ENCODE measurements at places on chromosomes 3 and 15.

DNA sequence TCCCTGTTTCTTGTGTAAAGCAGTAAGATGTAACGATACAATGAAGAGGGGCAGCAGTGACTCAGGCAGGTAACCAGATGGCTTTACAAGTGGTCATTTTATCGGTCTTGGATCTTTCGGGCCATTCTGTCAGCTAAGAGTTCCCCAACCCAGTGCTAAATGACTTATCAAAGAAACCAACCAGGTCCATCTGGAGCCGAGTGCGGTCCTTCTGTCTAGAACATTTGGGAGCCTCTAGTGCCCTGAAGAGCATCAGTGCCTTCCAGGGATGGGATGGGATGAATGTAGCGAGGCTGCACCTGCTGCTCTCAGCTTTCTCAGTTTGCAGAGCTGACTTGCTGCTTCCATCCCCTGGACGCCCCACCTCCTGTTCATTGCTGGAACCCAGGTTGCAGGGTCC, 131.7 kb upstream of the AGBL1 start:
- no peaks in the 10 kb centered on the region for H3K27me3 ChIP-seq
- no peak overlapping the region for H3K4me3 ChIP-seq
- H3K36me3 ChIP-seq, result no peaks in the 10 kb centered on the region
- H3K27ac ChIP-seq, result no peak overlapping the region
- H3K4me1 ChIP-seq, result no peaks in the 10 kb centered on the region

- no peak overlapping the region for H3K27ac ChIP-seq
- H3K27me3 ChIP-seq, result no peaks in the 10 kb centered on the region
- H3K4me3 ChIP-seq, result no peak overlapping the region
- peaks cover 51% of the 10 kb centered on the region for H3K4me1 ChIP-seq
Measured at GRCh38 chr3:182913889-182914288, 66.4 kb downstream of the DCUN1D1 start.

DNA sequence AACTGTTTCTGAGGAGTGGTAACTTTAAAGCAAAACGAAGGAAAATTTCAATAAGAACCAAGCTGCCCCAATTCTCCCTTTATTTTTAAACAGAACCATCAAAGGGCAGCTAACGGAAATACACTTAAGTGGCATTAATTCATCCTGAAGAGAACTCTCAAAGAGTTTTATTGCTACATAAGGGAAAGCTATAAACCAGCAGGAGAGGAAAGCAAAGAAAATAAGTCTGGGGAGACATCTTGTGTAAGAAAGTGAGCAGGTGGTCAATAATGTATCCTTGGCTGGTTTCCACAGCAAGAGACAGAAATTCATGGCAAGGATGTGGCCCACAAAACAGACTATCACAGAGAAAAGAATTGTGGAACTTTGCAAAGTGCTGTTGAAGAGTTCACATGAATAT, 40.0 kb upstream of the CMSS1 start:
- H3K36me3 ChIP-seq, result no peaks in the 10 kb centered on the region
- H3K4me1 ChIP-seq, result no peaks in the 10 kb centered on the region
- no peak for DNase-seq
- H3K27ac ChIP-seq, result no peak overlapping the region
- H3K27me3 ChIP-seq, result no peaks in the 10 kb centered on the region
- no peak overlapping the region for H3K4me3 ChIP-seq

GRCh38 chr3:134232151-134232550, 18.5 kb downstream of the RYK start:
- H3K27me3 ChIP-seq, result no peaks in the 10 kb centered on the region

GRCh38 chr15:58590926-58591325, 158.6 kb downstream of the ADAM10 start:
- no peaks in the 10 kb centered on the region for H3K4me1 ChIP-seq
- H3K4me3 ChIP-seq, result no peak overlapping the region

DNA sequence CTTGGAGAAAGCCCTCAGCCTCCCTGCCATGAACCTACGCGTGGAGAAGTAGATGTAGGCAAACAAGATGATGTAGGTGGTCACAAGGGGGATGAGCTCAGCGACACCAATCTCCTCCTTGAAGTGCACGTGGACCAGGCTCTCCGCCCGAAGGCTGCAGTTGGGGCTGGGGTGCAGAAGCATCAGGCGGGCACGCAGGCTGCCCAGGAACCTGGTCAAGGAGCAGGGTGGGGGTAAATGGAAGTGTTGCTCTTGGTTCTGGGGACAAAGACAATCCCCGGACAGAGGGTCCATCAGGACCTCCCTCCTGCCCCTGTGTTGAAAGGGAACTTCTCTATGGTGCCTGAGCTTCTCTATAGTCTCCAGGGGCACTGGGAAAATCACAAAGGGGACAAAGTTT, 45.1 kb downstream of the PTPN23 start:
- no peaks in the 10 kb centered on the region for H3K27me3 ChIP-seq
- no peak overlapping the region for H3K27ac ChIP-seq
- no peak for DNase-seq
- peaks cover 13% of the 10 kb centered on the region for H3K4me1 ChIP-seq
- H3K36me3 ChIP-seq, result peaks cover 29% of the 10 kb centered on the region

DNA sequence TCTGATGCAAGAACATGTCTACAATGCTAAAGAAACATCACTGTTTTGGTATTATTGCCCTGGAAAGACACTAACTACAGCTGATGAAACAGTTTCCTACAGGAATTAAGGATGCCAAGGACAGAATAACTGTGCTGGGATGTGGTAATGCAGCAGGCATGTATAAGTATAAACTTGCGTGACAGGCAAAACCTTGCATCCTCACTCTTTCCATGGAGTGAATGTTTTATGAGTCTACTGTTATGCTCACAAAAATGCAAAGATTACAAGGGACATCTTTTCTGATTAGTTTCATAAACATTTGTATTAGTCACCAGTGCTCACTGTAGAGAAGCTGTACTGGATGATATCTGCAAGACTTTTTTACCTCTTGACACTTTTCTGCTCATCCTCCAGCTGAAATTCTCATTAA, 143.6 kb downstream of the NAALADL2 start:
- no peaks in the 10 kb centered on the region for H3K27me3 ChIP-seq
- no peaks in the 10 kb centered on the region for H3K4me1 ChIP-seq
- no peaks in the 10 kb centered on the region for H3K36me3 ChIP-seq
- DNase-seq, result no peak
- H3K27ac ChIP-seq, result no peak overlapping the region
- no peak overlapping the region for H3K4me3 ChIP-seq

DNA sequence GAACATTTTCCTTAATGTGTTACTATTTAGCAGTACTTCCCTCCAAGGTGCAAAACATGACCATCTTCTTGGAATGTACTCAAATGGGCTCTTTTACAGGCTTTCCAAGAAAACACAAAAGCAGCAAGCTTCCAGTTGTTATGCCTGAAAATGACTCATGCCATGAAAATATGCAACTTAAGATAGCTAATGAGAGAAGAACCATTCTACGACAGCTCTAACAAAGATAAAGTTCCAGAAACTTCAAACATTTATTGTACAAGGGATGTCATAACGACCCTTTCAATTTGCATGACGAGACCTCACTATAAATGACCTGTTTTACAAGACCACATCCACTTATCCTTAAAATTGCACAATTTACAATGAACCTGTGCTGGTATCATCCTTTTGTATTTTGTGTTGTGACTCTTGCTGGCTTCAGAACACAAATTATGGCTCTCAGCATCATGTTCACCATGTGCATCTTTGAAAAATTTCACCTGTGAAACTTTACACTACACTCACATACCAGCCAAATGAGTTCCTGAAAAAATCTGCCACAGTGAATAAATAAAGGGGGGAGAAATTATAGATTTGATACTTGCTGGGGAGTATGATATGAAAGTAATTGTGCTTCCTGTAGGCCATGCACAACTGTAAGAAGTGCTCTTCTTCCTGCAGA, 433.7 kb downstream of the MAGI1 start:
- no peak overlapping the region for H3K27ac ChIP-seq
- no peak for DNase-seq
- no peaks in the 10 kb centered on the region for H3K4me1 ChIP-seq
- no peaks in the 10 kb centered on the region for H3K27me3 ChIP-seq
- no peak overlapping the region for H3K4me3 ChIP-seq

DNA sequence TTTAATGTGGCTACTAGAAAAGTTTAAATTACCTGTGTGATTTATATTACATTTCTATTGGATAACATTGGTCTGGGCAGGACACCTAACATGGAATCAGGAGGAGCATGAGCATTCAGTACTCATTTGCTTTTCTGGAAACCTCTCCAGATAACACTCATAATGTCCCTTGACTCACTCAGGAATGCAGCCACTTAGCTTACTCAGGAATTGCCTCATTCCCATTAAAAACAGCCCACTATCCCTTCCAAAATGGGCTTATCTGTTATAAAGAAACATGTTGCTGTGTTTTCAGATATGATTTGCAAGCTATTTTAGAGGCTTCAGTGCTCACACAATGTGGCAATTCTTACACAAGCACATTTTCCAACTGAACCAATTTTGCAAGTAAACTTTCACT, 17.1 kb downstream of the GBE1 start:
- no peaks in the 10 kb centered on the region for H3K4me1 ChIP-seq
- no peak for DNase-seq
- H3K27me3 ChIP-seq, result no peaks in the 10 kb centered on the region
- H3K4me3 ChIP-seq, result no peak overlapping the region
- no peak overlapping the region for H3K27ac ChIP-seq
- H3K36me3 ChIP-seq, result no peaks in the 10 kb centered on the region

DNA sequence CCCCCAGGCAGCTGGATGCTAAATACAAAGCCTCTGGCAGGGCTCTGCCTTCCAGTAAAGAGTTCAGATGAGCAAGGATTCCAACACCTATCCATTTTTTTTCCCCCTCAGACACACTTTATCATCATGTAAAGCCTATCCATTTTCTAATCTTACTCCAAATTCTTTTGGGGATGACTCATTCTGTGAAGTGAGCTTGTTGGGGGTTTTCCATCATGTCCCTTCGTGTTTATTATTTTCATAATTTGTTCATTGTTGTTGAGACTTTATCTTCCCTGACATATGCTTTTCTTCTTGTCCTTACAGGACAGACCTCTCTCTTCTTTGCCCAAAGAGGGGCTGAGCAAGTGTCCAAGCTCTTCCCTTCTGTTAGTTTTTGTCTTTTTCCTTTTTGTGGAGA, 34.7 kb upstream of the SH3BP5 start:
- no peak overlapping the region for H3K27ac ChIP-seq
- no peak for DNase-seq
- no peak overlapping the region for H3K4me3 ChIP-seq

DNA sequence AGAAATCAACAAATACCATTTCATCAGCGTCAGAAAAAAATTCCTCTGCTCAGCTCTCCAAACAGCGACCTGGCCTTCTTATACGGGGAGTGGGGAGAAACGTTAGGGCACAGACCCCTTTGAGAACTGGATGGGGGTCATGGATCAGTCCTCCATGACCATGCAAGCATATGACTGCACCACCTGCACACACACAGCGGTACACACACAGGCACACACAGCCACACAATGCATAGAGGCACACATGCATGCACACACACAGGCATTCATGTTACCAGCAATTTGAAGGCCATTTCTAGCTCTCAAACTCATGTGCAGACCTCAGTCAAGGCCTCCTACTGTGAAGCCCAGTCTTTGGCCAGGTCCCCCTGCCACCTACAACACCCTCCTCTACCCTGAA, 50.2 kb downstream of the SLC41A3 start:
- H3K36me3 ChIP-seq, result no peaks in the 10 kb centered on the region
- peaks cover 12% of the 10 kb centered on the region for H3K4me1 ChIP-seq
- H3K27me3 ChIP-seq, result no peaks in the 10 kb centered on the region
- no peak overlapping the region for H3K27ac ChIP-seq
- no peak overlapping the region for H3K4me3 ChIP-seq

Data from CD4-positive, alpha-beta memory T cell (primary cell).